ENCODE measurements at places on chromosomes 7 and 10. TPM values are rescaled to one million over a fixed set of nuclear protein-coding genes. Genes with fewer than 3 reads are reported as not detected.

The APBB1IP gene
- total RNA-seq, result not detected

The MAD1L1 gene
- total RNA-seq, result 41.1 TPM

The MTPN gene
- 108 TPM for total RNA-seq

The MUC12 gene
- total RNA-seq, result not detected

The ZNF117 gene
- 2.4 TPM for total RNA-seq

The MMP21 gene
- total RNA-seq, result 0.13 TPM

The ZNF33B gene
- 21.7 TPM for total RNA-seq

The NHLRC2 gene
- 13.7 TPM for total RNA-seq
